ENCODE measurements at places on chromosomes 12 and 14. TPM values are rescaled to one million over a fixed set of nuclear protein-coding genes. Genes with fewer than 3 reads are reported as not detected.

DNA sequence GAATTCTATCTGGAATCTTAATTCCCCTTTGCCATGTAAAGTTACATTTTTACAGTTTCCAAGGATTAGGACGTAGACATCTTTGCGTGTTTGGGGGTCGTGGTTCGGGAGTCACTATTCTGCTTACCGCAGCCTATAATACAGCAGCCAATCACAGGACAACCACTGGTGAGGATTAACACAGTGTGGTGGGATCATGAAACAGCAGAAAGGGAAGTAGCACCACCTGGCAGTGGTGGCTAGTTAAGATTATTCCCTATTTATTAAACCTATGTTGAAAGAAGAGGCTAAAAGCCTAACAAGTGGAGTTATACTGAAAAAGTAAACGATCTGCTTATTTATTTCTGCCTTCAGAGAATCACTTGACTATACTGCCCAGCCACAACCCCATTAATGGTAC, 71.7 kb downstream of the IPO8 start:
- DNase-seq: no peak
- no peaks in the 10 kb centered on the region for H3K4me1 ChIP-seq
- no peaks in the 10 kb centered on the region for H3K27me3 ChIP-seq
- no peak overlapping the region for H3K4me3 ChIP-seq
- H3K36me3 ChIP-seq: no peaks in the 10 kb centered on the region

DNA sequence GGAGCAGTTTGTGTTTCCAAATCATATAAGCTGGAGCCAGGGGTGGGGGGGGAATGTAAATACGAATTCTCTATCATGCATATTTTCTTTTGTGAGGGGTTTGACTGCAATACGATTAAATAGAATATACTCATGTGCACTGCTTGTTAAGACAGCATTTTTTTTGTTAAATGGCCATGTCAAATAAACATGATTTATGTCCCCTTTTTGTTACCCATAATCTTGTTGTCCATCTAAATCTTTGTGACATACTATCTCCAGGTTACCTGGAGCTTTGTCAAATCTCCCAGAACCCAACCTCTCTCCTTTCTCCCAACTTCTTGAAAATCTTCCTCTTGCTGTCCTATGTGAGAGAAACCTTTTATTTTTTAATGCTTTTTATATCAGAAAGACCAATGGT, 233.1 kb downstream of the SLC25A21 start:
- no peak for DNase-seq
- H3K27me3 ChIP-seq: no peaks in the 10 kb centered on the region
- H3K4me1 ChIP-seq: no peaks in the 10 kb centered on the region

DNA sequence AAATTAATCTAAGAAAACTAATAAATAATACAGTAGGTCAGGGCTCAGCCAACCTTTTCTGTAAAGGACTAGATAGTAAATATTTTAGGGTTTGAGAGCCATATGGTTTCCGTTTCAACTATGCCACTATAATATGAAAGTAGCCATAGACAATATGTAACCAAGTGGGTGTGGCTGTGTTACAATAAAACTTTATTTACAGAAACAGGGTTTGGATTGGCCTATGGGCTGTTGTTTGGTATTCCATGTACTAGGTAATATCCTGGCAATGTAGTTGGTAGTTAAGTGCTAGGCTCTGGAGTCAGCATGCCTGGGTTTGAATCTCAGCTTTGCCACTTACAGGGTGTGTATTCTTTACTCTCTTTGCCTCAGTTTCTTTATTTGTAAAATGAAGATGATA, 156.5 kb upstream of the RPH3A start:
- no peaks in the 10 kb centered on the region for H3K27me3 ChIP-seq
- H3K4me3 ChIP-seq: no peak overlapping the region
- no peaks in the 10 kb centered on the region for H3K36me3 ChIP-seq
- DNase-seq: no peak
- no peak overlapping the region for H3K27ac ChIP-seq

GRCh38 chr12:62866451-62867082, 68.4 kb downstream of the PPM1H start:
- no peak for DNase-seq
- no peaks in the 10 kb centered on the region for H3K27me3 ChIP-seq
- H3K4me1 ChIP-seq: no peaks in the 10 kb centered on the region
- no peaks in the 10 kb centered on the region for H3K36me3 ChIP-seq

DNA sequence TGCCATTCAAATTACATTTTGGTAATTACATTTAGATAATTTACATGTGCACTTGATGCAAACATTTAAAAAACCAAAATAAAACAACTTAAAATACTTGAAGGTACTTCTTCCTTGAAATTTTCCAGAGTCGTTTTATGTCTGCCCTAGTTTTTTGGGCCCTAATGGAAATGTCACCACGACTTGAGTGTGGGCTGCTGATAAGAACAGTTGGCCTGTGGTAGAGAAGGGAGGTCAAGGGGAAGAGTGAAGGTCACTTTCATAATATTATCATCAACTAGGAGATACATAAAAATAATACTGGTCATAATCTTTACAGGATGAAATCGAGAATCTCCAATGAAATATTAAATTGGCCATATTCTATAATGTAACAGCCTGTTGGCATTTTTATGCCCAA, 23.1 kb downstream of the ZDHHC17 start:
- no peaks in the 10 kb centered on the region for H3K4me1 ChIP-seq
- H3K27ac ChIP-seq: no peak overlapping the region
- H3K36me3 ChIP-seq: no peaks in the 10 kb centered on the region
- H3K27me3 ChIP-seq: no peaks in the 10 kb centered on the region
- no peak overlapping the region for H3K4me3 ChIP-seq

DNA sequence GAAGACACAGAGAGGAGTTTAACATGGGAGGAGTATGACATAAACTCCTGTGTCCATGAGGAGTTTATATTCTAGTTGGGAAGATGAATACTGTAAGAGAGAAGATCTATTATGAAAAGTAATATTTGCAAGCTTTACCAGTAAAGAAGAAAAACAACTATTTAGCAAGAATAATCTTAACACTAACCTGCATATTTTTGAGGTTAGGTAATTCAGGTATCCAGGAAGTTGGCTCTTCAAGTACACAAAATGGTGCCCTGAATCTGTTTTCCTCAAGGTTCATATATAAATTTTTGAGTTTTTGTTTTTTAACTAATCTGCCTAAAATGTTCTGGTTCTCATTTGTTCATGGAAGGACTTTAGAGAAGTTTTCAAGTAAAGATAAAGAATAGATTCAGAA, 33.9 kb upstream of the KCNMB4 start:
- H3K4me1 ChIP-seq: no peaks in the 10 kb centered on the region
- no peaks in the 10 kb centered on the region for H3K36me3 ChIP-seq
- H3K27me3 ChIP-seq: no peaks in the 10 kb centered on the region
- no peak for DNase-seq
- H3K4me3 ChIP-seq: no peak overlapping the region

Gene GCH1
- total RNA-seq: 39.1 TPM

Gene PPP4R4
- total RNA-seq: not detected

Gene KRT73
- total RNA-seq: not detected

Gene OAS1
- 51.5 TPM for total RNA-seq

Data from GM12878 (cell line).